ENCODE measurements at places on chromosomes 2 and 18.

GRCh38 chr2:188751816-188752215 lies 222.4 kb upstream of the COL3A1 start:
- DNase-seq, result no peak

- no peak for DNase-seq
Observed at GRCh38 chr2:162184821-162185450, 32.9 kb upstream of the GCG start.

- no peak for DNase-seq
Observed at GRCh38 chr18:11840493-11840892, 10.7 kb upstream of the CHMP1B start.

DNA sequence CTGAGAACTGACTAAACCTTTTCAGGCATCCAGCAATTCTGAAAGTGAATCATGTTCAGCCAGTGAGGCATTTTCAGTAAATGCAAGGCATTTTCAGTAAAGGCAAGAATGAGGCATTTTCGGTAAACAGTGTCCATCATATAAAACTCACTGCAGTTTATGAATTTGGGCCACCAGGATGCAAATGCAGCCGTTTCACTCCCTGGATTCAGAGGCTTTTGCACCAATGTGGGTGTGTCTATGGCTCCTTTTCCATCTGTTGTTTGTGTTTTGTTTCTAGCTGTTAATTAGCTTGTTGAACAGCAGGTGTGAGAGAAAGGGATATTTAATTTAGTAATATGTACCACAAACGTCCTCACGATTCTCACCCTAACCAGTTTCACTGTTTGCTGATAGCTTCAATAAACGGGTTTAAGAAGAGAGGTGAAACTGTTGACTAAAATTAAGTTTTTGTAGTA lies 116.3 kb upstream of the PGAP1 start:
- no peak for DNase-seq

DNA sequence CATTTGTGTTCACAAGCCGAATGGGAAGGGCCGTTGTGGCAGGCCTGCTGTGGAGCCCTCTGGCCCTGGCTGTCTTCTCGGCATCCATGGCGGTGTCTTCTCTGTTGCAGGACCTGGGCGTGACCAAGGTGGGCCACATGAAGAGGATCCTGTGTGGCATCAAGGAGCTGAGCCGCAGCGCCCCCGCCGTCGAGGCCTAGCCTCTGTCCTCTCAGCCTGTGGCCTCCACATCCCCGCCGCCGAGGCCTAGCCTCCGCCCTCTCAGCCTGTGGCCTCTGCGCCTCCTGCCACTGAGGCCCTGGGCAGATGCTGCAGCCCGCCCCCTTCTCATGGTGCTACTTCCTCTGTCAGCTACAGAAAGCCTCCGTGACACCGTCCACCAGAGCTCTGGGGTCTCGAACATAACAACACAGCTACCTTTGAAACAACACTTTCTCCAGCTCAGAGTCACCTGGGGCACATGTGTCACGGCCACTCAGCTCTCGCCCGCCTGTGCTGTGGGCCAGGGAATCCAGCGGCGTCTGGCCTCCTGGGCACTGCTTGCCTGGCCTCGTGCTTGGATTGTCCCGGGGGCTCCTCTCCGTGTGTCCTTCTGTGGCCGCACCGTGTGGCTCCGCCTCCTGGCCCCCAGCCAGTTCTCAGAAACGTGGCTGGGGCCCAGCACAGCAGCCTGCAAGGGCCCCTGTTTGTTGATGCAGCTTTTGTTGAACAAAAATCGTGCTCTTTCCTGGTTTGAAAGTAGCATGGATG lies 97.1 kb downstream of the USP40 start:
- DNase-seq, result no peak

DNA sequence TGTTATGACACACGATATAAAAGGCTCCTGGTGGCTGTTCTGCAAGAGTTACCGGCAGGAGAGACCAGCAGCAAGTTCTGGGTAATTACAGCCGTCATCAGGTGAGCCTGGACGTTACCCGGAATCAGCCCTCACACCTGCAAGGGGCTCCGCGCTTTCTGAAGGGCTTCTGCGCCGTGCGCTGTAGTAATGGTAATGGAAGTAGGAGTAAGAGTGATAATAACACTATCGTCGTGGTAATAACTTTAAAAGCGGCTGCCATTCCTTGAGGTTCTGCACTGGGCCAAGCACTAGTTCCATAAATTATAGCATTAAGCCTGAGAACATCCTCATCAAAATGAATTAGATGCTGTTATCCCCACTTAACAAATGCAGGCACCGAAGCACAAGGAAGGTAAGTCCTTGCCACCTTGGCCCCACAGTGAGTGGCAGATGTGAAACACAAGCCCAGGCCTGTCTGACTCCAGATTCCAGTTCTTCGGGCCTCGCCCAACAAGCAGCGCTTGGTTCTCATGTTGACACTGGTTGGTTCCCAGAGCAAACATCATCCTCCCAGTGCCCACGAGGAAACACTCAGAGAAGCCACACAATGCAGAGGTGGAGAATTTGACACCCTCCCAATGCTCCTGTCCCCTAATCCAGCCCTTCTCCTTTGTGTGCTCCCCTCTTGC lies 205.2 kb downstream of the EIPR1 start:
- peak; percentile 81 for DNase-seq

DNA sequence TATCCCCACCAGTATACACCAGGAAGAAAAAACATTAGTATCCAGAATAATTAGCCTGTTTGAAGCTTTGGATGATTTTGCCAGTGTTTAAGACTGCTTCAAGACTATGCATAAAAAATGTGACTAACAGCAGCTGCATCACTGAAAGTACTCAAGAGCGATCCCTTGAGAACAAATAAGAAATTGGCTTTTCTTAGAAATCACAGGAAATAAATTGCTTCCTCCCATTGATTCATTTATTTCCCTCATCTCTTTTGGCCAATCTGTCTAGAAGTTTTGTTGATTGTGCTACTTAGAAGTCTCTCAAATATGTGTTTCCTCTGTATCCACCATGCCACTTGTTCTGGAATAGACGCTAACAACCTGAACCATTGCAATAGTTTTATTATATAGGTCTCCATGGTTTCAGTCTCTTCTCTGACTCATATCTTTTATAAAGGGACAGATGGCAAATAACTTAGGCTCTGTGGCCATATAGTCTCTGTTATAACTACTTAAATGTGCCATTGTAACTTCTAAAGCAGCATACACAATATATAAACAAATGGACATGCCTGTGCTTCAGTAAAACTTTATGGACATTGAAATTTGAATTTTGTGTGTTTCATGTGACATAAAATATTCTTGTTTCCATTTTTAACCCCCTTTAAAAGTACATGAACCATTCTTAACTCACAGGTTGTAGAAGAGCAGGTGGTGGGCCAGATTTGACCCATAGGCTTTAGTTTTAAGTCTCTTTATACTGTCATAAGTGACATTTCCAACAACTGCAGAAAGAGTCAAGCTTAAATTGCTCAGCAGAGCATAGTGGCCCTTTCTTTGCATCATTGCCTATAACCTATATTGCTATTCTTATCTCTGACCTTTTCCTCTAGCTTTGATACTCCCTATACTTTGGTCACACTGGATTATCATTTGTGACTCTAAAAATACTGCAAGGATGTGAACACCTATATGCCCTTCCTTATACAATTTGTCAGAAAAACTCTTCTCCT lies 123.9 kb downstream of the MC4R start:
- no peak for DNase-seq

GRCh38 chr2:147843864-147844696 lies 749 bp upstream of the ACVR2A start:
- peak; percentile 51 for DNase-seq

GRCh38 chr2:218558986-218559385 lies 9.2 kb downstream of the USP37 start:
- no peak for DNase-seq

- DNase-seq, result no peak
Observed at GRCh38 chr2:192070099-192070498, 124.6 kb downstream of the TMEFF2 start.

DNA sequence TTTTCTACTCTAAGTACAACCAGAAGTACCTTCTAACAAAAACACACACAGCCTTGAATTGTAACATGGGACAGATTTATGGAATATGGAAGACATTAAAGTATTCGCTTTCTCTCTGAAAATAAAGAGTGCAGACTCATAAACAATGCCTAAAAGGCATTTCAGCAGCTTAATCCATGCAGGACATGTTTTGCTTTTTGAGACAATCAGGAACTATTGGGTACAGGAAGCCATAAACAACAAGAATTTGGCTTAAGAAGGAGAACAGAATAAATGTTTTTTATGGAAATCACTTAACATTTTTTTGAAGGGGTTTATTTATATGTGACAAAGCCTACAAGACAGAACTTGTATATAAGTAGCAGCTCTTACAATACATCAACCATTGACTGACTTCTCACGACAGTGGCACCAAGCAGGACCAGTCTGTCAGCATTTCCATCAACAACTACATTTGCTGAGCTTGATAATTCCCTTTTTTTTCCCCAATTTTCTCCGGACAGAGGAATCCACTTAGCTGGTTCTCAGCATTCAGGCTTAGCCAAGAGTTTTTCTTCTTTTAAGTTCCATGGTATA lies 140.1 kb downstream of the EXOC6B start:
- DNase-seq, result no peak

DNA sequence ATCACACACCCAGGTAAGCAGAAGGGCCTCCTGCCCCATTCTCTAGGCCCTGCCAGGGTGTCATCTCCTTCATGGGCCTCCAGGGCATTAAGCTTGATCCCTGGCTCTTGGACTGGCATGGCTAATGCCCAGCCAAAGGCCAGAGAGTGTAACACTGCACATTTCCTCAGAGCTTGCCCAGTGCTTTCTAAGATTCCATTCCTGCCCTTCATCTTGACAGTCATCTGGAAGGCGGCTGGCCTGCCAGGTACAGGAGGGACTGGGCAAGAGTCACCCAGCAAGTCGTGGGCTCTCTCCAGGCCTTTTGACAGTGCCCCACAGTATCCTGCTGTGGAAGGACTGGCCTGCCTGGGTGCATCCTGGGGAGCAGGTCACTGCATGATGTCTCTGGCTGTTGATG lies 268.9 kb downstream of the HAUS1 start:
- no peak for DNase-seq

Measured in NCI-H510A treated with DMSO at 0.1 percent for 48 hours (cell line).